ENCODE measurements at places on chromosomes 16 and 17.

GRCh38 chr16:76819226-76819916, 371.6 kb upstream of the MON1B start:
- no peak for DNase-seq

GRCh38 chr16:51538707-51539498, 387.8 kb upstream of the SALL1 start:
- DNase-seq = peak; percentile 94

- DNase-seq = no peak
These were observed 316.3 kb downstream of the SEC14L1 start for GRCh38 chr17:77456951-77457548.

DNA sequence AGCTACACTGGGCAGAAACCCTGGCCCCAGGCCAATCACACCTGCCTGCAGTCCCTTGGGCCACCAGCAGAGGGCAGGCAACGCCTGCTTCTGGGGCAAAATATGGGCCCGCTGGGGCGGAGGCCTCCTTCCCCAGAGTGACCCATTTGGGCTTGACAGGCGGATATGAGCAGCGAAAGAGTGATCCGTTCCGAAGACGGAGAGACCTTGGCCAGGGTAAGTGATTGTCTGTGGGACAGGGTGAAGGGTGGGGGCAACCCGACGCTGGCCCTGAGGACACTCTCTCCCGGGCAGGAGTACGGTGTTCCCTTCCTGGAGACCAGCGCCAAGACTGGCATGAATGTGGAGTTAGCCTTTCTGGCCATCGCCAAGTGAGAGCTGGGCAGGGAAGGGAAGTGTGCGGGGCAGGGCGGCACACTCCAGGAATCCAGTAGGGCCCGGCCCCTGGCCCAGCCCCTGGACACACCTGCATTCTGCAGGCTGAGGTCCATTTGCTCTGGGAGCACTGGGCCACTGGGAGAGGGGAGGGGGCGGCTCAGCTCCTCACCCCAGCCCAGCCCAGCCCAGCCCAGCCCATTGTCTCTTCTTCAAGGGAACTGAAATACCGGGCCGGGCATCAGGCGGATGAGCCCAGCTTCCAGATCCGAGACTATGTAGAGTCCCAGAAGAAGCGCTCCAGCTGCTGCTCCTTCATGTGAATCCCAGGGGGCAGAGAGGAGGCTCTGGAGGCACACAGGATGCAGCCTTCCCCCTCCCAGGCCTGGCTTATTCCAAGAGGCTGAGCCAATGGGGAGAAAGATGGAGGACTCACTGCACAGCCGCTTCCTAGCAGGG, 3.5 kb upstream of the NHERF1 start:
- DNase-seq = peak; percentile 49

DNA sequence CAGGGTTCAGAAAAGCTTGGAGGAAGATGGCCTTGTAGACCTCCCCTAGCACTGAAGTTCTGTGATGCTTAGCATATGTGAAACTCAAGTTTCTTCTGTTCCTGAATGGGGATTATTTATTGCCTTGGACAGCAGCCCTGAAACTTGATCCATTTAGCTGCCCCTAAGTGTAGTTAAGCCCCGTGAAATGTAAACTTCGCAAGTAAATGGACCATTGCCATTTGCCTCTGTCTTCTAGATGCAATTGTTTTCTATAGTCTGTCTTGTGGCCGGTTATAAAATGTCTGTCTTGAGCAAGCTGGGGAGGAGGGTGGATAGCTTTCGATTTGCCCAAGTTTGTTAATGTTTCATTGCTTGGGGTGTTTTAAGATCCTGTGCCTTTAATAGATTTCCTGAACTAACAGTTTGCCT, 261.8 kb downstream of the CDH13 start:
- peak; percentile 82 for DNase-seq

DNA sequence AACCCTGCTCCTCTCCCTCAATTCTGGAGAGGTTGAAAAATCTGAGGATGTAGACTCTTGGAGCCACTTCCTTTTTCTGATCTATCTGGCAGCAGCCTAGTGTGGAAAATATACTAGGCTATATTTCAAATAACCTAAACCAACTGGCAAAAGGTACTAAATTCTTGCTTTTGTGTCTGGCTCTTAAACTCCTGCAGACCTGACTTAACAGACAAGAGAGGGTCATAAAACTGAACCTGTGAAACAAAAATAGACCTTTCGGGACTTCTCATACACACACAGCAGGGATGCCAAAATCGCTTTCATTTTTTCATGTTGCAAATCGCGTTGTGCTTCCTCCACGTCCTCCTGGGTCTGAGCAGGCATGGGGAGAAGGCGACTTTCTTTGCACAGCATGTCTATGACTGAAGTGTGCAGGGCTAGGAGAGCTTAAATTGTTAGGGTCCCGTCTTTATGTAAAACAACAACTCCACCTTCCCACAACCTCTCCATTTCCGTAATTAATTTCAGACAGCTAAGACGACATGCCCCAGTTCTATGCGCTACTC, 520.7 kb upstream of the PSMD7 start:
- DNase-seq = no peak

DNA sequence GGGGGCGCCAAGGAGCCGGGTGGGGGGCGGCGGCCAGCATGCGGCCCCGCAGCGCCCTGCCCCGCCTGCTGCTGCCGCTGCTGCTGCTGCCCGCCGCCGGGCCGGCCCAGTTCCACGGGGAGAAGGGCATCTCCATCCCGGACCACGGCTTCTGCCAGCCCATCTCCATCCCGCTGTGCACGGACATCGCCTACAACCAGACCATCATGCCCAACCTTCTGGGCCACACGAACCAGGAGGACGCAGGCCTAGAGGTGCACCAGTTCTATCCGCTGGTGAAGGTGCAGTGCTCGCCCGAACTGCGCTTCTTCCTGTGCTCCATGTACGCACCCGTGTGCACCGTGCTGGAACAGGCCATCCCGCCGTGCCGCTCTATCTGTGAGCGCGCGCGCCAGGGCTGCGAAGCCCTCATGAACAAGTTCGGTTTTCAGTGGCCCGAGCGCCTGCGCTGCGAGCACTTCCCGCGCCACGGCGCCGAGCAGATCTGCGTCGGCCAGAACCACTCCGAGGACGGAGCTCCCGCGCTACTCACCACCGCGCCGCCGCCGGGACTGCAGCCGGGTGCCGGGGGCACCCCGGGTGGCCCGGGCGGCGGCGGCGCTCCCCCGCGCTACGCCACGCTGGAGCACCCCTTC, 484 bp downstream of the FZD2 start:
- peak; percentile 72 for DNase-seq

- peak; percentile 90 for DNase-seq
These were observed at the start of gene TNRC6A for GRCh38 chr16:24729243-24729950. Gene TNRC6A, plus strand, starts transcription at chr16:24729651. Its CDS starts 191 bp downstream, at chr16:24729842.

GRCh38 chr16:87968541-87968940, 17.3 kb downstream of the BANP start:
- peak; percentile 76 for DNase-seq

DNA sequence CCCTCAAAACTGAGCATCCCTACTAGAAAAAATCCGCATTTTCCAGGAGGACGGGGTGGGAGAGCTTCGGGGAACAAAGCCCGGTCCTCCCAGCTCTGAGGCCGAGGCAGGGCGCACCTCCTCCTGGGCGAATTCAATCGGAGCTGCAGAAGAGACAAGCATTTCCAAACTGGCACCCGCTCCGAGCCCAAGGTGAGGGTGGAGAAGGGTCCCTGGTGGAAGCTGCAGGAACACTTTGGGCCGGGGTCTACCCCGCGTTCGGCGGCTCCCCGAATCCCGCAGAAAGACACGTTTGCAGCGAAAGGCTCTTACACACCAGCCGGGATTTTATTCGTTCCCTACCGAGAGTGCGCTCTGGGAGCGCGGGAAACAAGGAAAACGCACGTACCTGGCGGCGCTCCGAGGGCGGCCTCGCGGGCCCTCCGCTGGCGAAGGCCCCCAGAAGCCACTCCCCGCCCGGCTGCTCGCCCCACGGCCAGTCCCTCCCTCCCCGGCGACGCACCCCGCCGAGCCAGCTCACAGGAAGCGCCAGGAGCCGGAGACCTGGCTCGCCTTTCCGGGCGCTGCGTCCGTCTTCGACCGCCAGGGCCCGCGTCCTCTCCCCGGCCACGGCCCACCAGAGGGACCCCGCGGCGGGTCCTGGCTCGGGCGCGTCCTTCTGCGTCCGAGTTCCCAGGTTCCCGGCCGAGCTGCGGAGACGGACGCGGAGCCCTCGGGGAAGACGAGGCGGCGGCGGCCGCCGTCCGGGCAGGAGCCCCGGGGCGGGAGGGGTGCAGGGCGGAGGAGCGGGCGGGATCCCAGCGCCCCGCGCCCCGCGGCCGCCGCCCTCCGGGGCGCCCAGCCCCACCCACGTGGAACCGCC, 49.8 kb upstream of the BAHCC1 start:
- DNase-seq = peak; percentile 90

- DNase-seq = no peak
These were observed 81.3 kb upstream of the PLCG2 start for GRCh38 chr16:81697616-81698309.

DNA sequence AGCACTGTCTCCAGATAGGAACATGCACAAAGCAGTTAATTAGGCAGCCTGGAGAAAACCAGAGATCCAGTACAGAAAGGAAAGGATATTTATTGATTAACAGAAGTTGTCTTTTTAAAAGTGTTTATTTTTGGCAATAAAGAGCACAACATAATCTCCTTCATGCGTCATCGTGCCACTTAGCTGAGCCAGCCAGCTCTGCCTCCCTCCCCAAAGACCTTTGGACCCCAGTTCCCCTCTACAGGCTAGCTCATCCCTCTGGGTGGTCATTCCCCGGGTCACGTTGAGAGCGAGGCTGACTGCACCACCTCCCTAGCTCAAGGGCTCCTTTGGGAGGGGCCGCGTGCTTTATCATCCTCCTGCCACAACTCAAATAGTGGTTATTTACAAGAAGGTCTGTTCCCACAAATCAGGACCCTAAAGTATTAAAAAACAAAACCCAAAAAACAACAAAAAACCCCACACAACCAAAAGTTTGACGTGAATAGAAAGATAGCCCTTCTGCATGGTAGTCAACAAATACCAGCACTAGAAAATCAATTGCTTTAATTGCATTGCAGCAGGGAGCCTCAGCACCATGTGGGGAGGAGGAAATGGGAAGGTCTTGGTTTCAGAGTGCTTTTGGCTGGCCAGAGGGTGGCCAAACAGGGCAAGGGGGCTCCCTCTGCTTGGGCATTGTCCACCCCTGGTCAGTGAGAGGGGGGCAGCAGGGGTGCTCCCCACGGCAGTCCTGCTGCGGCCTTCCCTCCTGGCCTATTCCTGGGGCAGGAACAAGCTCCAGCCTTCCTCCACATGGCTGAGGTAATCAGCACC, 9.6 kb downstream of the POLR2C start:
- no peak for DNase-seq

GRCh38 chr16:53216798-53217197, 162.0 kb downstream of the CHD9 start:
- DNase-seq = no peak

- no peak for DNase-seq
These were observed 26.0 kb downstream of the SMARCE1 start for GRCh38 chr17:40621578-40621977.

DNA sequence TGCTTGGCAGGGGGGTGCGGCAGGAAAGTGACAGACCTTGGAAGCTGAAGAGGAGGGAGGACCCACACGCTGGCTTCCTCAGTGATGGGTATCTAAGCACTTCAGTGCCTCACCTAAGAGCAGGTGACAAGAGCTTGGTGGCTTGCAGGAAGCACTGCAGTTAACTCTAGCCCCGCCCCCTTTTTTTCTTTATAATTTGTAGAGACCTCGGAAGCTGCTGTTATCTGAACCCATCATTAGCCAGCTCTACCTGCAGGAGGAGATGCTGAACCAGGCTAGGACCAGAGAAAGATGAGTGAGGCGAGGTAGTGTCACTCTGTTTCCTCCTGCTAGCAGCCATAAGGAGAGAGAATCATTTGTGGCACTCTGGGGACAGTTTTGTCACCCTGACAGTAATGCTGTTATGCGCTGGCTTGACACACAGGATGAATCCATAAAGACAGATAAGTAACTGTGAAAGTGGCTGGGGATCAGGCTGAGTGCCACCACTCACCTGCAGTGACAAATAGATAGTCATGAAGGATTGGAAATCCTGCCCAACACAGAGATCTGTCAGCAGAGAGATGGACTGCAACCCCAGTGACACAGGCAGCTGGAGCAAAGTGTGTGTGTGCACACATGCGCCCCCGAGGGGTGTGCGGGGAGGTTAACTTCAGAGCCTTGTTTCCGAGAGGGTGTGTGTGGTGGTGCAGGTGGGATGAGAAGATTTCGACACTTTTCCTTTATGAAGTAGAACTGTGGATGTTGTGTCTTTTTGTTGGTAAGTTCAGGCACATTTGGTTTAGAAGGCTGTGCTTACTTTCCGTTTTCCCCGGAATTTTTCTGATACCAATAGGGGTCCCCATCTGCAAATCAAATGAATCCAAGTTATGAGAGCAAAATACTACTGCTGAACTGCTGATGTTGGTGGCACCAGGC, 224.0 kb downstream of the IRX3 start:
- DNase-seq = peak; percentile 25

DNA sequence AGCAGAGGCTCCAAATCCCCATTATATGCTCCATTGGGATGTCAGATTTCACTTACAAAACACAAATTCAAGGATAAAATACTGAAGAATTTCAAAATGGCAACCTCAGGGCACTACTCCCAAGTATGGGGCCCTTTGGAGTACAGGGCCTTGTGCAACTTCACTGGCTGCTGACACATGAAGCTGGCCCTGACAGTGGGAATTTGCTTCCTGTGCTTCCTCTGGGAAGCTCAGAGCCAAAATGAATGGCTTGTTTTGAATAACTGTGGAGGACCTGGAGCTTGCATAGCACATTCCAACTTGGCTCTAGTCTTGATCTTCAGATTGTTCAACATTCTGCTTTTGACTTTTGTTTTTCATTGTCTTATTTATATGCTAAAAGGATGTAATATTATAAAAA, 52.3 kb upstream of the HNF1B start:
- DNase-seq = peak; percentile 42

- peak; percentile 34 for DNase-seq
These were observed 21.3 kb downstream of the SRCIN1 start for GRCh38 chr17:38584350-38584925.

DNA sequence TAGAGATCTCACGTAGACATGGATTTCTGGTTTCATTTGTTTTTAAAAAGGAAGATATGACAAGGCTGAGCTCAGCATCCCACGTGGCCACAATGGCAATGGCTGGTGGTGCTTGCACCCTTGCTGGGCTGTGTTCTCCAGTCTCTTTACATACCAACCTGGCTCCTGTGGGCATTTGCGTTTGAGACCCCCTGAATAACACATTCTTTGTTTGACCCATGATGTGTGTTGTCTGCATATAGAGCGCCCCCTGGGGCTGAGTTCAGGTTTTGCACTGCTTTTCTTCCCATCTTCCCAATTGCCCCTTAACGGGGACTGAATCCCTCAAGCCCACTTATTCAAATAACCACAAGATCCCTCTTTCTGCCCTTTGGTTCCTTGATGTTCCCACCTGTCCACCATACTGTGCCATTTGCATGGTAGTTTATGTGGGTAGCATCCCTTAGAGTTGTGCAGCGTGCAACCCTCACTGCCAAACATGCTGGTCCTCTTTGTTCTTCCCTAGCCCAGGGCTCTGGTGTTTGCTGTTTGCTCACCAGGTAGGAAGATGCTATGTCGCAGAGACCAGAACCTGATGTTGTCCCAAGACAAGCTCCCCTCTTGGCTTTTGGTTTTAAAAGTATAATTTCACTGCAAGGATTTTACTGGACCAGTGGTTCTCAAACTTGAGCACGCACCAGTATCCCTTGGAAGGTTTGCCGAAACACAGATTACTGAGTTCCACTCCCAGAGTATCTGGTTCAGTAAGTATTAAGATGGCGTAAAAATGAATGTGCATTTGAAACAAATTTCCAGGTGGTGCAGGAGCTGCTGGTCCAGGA, 38.5 kb upstream of the NKD1 start:
- DNase-seq = peak; percentile 18
